ENCODE measurements at places on chromosomes 4 and X.

GRCh38 chrX:10971759-10972158 is 139.4 kb upstream of the HCCS start:
- no peak for DNase-seq

DNA sequence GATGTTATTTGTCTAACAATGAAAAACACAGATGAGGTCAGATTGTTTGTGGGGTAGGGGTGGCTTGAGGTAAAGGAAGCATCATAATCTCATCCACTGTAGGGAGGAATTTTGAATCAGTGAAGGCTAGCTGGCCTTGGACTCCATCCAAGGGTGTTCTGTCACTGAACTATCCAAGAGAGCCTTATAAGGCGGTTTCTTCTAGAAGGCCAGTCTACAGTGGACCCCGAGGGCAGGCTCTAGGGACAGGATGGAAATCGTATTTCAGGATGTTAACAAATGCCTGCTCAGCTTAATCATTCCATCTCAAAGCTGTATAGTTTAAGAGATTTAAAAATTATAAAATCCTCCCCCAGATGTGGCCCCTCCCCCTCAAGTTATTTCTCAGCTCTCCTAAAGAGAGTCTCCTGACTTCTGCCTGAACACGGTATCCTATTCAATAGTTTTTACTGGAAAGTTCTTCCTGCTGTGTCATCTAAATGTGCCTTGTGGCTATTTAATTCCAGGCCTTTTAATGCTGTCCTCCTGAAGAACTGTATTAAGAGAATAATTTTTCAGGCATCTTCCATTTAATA is 8.0 kb downstream of the IGFBP7 start:
- no peak for DNase-seq

DNA sequence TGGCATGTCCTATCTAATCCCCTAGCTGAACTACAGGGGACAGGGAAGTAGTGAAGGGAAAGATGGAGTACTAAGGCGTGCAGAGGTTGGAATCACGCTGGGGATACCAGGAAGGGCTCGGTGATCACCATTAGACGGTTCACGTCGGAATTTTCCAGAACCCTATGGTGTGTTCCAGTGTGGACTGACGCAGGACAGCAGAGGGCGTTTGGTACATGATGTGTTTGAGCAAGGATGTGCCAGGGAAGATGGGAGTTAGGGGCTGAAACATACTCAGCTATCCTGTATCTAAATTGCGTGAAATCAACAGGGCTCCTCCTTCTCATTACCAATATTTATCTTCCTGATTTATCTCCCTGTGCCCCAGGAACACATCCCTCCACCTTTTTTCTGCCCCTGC is 33.7 kb downstream of the PRPS2 start:
- no peak for DNase-seq

GRCh38 chrX:7926501-7926900 is 712 bp downstream of the PNPLA4 start:
- DNase-seq = no peak

DNA sequence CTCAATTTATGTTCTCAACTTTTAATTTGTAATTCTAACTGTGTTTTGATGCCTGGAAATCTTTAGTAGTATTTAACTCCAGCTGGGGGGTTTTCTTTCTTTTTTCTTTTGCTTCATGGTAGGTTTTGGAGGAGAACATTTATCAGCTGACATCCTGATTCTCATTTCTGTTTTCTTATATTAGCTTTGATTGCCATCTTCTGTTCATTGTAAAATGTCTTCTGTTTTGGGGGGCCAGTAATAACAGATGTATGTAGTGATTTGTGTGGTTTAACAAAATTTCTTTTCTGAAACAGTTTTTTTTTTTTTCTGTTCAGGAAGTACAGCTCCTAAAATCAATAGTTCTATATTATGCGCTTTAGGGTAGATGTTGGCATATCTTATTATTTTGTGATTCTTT is 182.2 kb downstream of the GABRB1 start:
- DNase-seq = peak; percentile 17

GRCh38 chr4:83115656-83116285 is 1.2 kb upstream of the PLAC8 start:
- DNase-seq = no peak

GRCh38 chrX:120137439-120137838 is 21.0 kb upstream of the RHOXF2 start:
- DNase-seq = no peak

DNA sequence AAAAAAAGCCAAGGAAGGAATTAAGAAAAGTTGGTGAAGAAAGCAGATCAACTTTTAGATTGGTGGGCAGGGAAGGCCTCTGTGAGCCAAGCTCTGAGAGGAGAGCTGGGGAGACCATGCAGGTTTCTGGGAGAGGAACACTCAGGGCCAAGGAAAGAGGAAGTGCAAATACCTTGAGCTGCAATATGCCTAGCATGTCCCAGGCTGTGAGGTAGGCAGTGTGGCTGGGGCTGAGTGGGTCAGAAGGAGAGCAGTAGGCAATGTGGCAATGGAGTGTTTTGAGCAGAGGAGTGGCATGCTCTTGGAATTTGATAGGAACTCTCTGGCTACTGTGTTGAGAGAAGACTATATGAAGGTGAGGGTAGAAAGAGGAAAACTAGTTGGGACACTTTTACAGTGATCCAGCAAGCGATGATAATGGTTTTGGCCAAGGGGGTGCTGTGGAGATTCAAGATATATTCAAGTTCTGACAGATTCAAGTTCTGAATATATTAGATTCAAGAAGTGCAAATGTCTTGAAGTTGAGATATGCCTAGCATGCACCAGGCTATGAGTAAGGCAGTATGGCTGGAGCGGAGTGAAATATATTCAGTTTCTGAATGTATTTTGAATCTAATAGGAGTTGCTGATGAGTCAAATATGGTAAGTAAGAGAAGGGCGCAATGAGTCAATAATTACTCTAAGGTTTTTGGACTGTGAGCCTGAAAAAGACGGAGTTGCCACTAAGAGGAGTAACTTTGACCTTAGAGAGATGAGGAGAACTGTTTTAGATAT is 172.5 kb downstream of the CAMK2D start:
- DNase-seq = no peak

DNA sequence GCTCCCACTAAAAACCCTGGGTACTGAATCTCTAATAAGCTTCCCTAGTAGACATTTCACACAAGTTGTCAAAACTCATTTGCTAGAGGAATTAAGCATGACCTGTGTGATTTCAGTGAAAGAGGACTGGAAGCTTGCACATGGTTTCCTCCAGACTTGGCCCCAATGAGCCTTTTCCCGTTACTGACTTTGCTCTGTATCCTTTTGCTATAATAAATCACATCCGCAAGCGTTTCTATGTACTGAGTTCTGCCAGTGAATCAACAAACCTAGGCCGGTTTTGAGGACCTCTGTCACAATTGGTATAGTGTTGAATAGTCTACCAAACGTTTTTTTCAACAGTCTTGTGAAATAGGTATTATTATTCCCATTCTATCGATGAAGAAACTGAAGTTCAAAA is 8.2 kb downstream of the ATP11C start:
- no peak for DNase-seq

DNA sequence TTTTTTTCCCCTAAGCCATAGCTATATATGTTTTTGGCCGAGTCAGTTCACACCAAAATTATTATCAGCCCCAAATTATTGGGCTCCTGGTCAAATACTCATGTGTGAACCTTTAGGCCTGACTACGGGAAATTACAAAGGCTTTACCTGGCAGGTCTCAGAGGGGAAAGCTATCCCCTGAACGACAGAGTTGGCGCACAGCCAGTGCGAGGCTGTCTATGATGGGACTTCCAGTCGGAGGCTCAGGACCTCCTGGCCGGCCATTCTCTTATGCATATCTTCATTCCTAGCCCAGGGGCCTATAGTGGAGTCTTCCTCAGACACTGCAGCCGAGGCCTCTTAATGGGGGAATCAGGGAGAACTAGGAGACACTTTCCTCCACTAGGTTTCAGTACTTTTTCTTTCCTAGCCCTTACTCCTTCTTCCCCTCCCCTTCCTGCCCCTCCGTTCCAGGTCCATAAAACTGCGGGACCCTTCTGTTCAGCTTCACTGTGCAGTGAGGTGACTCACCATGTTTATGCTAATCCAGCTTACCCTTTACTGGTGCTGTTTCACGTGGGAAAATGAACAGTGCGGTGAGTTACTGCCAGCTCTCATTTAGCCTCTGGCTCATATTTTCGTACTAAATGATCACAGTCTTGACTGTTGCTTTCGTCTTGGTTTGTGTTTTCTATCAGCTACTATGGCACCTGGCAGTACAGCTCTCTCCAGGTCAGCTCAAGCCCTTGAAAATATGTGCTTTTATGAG is 533.9 kb downstream of the FSTL5 start:
- no peak for DNase-seq

- peak; percentile 53 for DNase-seq
These were observed 506.9 kb upstream of the PCDH10 start for GRCh38 chr4:132642016-132642817.

- no peak for DNase-seq
These were observed 45.7 kb downstream of the AFM start for GRCh38 chr4:73527196-73527595.

GRCh38 chrX:41184312-41184711 is 99.1 kb downstream of the USP9X start:
- DNase-seq = no peak

DNA sequence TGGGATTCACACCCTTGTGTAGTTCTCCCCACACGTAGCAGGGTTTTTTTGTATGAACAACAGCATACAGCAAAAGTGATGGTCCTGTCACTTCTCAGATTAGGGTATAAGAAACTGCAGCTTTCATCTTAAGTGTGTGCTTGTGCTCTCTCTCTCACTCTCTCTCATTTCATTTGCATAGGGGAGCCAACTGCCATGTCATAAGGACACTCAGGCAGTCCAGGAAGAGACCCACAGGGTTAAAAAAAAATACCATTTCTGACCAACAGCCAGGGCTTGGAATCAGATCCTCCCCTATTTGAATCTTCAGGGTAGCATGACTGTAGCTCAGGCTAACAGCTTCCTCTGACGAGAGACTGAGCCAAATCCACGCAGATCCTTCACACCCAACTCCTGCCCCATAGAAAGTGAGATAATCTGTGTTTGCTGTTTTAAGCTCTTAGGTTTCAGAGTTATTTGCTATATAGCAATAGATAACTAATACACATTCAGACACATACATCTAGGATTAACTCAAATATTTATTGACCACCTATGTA is 331.2 kb downstream of the PAPSS1 start:
- no peak for DNase-seq

- no peak for DNase-seq
These were observed 111.3 kb downstream of the ZNF674 start for GRCh38 chrX:46433892-46434291.

DNA sequence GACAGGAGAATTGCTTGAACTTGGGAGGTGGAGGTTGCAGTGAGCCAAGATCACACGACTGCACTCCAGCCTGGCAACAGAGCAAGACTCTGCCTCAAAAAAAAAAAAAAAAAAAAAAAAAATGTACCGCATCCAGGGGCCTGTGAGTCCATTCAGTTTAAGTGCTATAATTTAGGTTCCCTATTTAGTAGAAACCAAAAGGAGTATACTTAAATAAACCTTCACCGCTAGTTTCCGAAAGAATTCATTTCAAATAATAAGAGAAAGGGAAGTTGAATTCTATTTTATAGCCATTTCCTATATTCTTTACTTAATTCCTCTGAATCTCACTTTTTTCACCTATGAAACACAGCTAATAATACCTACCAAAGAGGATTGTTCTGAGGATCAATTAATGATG is 20.8 kb upstream of the LRBA start:
- DNase-seq = no peak

- no peak for DNase-seq
These were observed 25.0 kb upstream of the UBA6 start for GRCh38 chr4:67725981-67726380.

DNA sequence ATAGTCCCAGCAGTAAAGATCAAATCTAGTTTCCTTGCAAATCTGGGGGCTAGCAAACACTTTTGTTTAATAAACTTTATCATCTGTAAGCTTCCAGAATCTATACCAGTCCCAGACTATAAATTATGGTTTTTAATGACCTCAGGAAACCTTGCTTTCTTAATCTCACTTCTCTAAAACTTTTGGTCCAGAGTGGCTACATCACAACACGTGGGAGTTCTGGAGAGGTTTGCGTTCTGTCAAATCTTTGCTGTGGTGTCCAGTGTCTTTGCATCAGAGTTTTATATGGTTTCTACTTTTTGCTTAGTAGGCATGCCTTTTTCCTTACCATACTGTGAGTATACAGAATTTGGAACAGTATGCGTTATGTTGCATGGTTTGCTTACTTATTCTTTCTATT is 193.9 kb downstream of the ANK2 start:
- DNase-seq = no peak

- DNase-seq = no peak
These were observed 907.6 kb downstream of the FSTL5 start for GRCh38 chr4:161256172-161256571.

- no peak for DNase-seq
These were observed 3.5 kb downstream of the UCHL1 start for GRCh38 chr4:41260116-41260733.

DNA sequence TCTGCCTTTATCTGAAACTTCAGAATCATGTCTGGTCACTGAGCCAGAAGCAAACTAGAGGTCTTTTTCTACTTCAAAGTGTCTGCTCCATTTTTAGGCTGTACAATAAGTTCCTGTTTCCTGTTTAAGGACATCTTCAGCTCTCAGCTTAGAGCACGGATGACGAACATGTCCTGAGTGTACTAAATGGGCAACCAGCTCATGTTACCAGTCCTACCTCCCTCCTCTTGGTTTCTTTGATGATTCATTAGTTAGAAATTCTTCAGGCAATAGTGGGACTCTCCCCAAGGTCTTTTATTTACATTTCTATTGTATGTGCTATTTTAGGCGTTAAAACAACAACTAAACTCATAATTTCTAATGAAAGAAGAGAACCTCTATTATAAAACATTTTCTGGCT is 58.0 kb downstream of the ENPEP start:
- no peak for DNase-seq

DNA sequence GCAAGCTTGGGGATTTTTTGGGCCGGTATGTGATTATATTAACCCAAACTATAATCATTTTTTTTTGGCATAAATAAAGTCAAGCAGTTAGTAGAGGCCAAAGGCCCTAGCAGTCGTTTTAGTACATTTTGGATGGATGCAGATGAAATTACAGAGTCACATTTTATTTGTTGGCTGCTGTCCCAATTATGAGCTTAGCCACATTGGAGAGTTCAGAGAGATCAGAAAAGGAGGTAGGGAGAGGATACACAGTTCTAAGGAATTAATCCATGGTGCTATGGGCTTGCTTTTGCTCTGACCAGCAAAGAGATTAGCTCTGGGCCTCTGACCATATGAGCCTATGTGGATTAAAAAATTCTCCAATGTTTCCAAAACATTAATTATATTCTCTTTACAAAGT is 395.1 kb downstream of the RAPGEF2 start:
- DNase-seq = no peak

DNA sequence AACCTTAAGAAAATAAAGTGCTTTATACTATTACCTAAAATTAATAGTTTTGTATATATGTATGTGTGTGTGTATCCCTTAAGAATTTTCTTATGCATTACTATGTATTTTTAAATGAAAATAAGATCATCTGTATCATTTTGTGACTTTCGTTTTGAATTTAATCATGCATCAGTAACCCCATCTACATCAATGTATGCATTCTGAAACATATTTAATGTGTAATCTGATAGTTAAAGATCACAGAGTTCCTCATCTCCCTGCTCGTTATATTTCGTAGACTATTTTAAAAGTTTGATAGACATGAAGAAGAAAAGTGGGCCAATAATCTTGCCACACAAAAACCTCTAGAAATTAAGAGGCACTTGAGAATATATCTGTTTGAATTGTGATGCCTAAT is 7.4 kb downstream of the BMPR1B start:
- DNase-seq = no peak

GRCh38 chr4:41656572-41657520 is 91.7 kb downstream of the PHOX2B start:
- DNase-seq = peak; percentile 57
